ENCODE measurements at places on chromosomes 7 and 10.

DNA sequence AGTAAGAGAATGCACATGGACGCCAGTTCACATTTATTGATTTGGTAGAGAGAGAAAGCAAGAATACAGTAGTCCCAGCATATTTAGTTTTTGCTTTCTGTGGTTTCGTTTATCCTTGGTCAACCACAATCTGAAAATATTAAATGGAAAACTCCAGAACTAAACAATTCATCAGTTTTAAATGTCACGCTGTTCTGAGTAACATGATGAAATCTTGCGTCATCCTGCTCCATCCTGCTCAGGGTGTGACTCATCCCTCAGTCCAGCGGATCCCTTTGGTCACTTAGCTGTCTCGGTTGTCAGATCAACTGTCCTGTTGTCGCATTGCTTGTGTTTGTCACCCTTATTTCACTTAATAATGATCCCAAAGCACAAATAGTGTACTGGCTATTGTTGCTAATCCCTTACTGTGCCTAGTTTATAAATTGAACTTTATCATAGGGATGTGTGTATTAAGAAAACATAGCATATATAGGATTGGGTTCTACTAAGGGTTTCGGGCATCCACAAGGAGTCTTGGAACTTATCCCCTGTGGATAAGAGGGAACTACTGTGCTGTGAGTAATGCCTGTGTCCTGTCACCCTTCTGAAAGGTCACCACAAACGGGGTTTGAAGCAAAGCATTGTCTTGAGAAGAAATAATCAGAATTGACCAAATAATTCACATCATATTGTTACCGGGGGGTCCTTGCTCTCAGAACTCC, 73.6 kb downstream of the OTUD1 start:
- no peak for DNase-seq

DNA sequence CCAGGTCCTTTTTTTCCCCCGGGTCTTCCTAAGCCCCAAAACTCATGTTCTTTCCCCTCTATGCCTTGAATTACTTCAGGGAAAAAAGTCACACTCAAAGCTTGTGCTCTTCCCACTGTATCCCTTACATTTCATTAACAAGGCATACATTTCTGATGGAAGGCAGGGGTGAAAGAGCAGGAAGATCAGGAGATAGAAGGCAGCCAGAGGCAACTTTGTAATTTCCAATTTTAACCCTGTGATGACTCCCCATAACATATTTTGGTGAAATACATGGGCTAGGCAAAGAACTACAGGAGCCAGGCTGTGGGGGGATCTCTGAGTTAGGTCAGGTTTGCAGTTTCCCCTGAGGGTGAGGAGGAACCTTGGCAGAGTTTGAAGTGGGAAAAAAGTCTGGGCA, 635.0 kb downstream of the LRMDA start:
- DNase-seq = no peak

DNA sequence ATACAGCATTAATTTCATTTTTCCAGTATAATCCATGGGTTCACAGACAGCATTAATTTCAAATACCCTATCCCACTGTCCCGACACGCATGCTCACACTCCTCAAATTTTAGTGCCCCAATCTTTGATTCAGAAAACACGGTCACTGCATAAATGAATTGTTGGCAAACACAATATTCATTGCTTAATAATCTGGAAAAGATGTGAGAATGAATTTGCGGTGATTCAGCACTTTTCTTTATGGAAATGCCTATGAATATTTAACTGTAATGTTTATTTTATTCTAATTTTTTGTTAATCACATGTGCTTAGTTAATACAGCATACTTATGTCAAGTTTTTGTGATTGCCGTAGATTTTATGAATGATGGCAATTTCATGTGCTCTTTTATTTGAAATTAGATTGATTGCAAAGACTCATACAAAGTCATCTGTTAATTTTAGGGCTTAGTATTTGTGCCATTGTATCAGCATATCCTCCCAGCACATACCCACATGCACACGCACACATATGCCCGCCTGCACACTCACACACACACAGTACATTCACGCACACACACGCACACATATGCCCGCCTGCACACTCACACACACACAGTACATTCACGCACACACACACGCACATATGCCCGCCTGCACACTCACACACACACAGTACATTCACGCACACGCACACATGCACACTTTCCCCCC, 35.1 kb downstream of the MACROH2A2 start:
- no peak for DNase-seq

DNA sequence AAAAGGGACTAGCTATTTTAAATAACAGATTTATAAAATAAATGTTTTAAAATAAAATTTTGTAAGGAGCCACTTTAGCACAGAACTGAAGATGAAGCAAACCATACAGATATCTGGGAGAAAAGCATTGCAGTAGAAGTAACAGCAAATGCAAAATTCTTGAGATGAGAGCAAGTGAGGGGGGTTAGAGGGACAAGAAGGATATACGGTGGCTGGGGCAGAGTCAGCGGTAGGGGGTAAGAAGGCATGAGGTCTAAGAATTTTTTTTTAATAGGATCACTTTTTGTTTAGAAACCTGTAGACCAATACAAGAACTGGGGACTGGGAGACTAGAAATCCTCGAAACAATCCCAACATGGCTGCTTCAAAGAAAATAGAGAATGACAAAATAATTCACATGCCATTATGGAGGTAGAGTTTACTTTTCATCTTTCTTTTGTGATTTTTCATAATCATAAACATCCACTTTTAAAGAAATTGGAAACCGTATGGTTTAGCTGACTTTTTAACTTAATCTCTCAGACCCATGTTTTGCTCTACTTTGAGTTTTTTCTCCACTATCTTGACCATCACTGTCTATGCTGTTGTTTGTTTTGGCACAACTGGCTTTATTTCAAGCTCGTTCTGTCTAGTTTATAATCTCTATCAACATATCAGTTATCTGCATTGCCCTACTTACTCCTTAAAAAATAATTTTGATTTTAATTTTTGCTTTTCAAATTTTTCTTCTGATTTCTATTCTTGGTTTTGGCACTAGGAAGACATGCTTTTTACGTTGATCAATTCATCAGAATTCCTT, 73.5 kb downstream of the KMT2C start:
- DNase-seq = no peak

DNA sequence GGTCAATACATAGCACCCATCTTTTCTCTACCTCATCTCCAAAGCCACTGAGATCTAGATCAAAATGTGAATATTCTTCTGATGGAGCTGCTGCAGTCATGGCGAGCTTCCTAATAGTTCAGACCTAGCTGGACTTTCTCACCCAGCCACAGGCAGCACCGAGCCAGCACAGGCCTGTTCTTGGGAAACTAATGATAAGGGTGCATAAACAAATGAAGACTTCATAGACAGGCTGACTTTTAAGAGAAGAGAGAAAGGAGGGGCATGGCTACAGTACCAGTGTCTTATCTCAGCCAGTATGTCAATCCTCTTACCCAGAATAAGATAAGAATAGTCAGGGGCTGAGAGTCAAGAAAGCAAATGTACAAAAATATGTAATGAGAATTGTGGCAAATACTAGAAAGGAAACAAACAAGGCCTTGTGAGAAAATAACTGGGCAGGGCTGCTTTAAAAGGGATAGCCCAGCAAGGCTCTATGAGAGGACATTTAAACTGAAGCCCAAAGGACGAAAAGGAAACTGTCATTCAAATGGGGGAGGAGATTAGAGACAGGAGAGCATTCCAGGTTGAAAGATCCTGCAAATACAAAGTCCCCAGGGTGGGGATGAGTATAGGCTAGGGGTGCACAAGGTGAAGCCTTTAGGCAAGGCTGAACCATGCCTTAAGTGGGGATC, 21.8 kb upstream of the CDK14 start:
- no peak for DNase-seq

GRCh38 chr7:121513105-121513504, 117.0 kb upstream of the FAM3C start:
- no peak for DNase-seq

- DNase-seq = no peak
These were observed 9.2 kb downstream of the ZNF488 start for GRCh38 chr10:47374611-47375536.

DNA sequence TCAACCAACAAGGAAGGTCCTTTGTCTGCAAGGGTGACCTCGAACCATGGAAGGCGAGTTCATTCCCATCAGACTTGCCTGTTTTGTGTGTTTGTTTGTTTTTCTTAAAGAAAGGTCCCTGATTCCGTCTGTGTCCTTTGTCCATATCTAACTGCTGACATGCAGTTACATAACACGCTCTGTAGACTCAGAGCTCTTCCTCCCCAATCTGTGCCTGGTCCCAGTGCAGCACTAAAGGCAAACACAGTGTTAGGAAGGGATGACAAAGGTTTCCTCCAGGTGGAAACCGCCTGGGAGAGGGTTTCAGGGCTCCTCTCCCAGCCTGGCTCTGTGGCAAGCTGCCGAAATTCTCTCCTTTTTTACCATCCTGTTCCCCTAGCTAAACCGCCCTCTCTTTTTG, 13.4 kb downstream of the JCAD start:
- DNase-seq = no peak

- no peak for DNase-seq
These were observed 283.7 kb upstream of the SMIM30 start for GRCh38 chr7:113402005-113402404.

GRCh38 chr10:77603534-77603927, 34.1 kb downstream of the KCNMA1 start:
- no peak for DNase-seq

- DNase-seq = no peak
These were observed 163.3 kb downstream of the USP6NL start for GRCh38 chr10:11448190-11448544.

DNA sequence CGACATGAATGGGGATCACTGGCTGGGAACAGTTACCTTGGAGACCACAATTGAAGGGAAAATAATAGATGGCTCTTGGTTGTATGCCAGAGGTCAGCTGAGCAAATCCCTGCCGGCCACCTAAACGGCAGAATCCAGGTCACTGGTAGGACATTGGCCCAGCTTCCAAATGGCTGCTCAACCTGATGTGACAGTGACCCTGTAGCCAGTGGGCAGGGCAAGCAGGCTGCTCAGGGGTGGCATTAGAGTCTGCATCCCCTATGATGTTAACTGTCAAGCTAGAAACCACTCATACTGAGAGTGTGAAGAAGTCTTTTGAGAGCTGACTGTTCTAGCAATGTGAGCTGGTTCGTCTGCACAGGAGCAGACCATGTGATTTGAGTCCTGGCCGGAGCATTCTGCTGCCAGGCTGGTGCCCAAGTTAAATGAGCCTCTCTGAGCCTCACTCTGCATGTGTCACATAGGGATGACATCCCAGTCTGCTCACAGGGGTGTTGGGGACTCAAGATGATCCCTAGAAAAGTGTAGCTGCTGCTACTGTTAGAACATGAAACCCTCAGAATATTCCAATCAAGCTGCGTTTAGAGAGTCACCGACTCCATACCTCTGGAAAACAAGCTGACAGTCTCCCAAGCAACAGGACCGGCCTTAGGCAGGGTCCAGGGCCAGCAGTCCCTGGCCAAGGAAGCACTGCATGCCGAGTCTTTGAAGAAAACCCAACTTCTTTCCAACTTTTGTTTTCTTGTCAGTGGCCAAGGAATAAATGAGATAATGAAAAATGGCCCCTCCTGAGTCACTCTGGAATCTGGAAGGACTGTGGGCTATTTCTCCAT, 69.7 kb downstream of the VWA2 start:
- no peak for DNase-seq

DNA sequence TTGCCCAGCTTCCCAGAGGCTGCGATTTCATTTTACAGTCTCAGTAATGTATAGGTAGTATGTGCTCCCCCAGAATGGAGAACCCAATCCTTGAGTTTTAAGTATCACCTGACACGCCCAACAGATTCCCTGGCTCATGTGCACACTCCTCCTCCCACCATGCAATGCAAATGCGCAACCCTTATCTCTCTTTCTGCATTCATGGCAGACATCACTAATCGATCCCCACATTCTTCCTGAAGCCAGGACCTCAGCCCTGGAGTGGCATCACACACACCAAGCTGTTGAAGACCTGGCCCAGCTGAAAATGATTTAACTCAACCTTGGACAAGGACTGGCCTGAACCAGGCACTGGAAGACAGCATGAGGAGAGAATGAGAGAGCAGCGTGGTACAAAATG, 68.4 kb downstream of the ZRANB1 start:
- no peak for DNase-seq

DNA sequence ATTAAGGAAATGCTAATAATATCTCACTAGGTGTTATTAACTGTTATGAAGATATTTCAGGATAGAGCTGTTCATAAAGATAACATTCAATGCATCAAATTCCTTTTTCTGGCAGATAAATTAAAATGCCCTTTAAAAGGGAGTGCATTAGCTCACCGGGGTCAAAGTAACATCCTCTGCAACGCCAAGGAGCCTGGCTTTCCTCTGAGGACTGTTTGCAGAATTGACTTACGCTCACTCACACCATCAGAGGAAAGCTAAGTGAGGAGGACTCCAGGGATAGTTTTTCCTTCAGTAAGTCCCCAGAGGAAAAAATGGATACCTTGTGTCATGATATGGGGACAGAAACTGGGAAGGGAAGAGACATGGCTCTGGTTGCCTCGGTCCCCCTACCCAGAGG, 45.2 kb upstream of the GPR158 start:
- DNase-seq = no peak

DNA sequence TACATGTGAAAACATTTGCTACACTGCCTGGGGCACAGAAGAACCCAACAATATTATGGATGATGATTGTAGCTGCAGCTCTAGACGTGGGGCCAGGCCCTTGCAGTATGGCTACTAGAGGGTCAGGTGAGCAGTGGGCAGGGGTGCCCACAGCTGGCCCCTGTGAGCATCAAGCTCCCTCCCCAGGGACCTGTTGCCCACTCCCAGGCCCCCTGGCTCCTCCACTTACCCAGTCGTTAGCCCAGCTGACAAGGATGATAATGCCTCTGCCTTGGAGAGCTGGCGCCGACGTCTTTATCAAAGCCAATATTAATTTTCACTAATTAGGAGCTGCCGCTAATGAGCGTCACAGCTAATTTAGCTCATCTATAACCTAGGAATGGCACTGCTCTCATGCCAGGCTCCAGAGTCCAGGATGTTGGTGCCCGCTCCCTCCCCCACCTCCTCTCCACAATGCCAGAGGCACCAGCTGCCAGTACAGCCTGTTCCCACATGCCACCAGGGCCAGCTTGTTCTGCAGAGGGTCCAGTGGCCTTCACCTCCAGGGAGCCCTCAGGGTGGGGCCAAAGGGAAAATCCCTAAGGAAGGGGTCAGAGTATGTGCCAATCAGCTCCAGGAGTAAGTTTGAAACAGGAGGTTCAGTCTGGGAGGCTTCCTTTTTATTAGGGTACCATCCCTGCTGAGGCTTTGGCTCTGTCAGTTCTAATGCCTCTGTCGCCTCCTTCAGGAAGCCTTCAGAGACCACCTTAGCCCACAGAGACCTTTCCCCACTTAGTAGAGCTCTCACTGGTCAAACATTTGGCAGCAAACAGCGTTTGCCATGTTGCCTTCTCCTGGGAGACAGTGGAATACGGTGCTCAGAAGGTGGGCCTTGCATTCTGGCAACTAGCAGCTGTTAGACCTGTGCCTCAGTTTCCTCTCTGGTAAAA, 77.2 kb downstream of the CDH23 start:
- no peak for DNase-seq
